Stimulated activated naive B cell treated with anti-CD40 and anti-IgM and Interleukin-4, amounts not matched to agents 10 μg/mL and 1 μg/mL and 100 μg/mL, for 72 hours (primary cell): ENCODE measurements at places on chromosomes 12 and 14.

DNA sequence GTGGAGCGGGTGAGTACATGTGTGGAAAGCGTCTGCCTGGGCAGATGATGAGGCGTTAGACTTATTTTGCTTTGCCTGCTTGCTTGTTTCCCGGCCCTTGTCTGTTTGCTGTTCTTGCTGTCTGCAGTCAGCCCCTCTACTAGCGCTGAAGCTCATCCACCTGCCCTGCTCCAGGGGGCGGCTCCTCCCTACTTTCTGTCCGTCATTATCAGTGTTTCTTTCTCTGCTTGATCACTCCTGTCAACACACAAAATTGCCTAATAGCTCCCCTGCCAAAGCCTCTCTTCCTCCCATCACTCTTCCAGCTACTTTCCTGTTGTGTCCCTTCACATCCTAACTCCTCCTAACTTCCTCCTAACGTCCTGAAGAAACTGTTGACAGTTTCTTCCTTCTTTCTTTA is 34.9 kb upstream of the GALNT8 start:
- no peak for DNase-seq

DNA sequence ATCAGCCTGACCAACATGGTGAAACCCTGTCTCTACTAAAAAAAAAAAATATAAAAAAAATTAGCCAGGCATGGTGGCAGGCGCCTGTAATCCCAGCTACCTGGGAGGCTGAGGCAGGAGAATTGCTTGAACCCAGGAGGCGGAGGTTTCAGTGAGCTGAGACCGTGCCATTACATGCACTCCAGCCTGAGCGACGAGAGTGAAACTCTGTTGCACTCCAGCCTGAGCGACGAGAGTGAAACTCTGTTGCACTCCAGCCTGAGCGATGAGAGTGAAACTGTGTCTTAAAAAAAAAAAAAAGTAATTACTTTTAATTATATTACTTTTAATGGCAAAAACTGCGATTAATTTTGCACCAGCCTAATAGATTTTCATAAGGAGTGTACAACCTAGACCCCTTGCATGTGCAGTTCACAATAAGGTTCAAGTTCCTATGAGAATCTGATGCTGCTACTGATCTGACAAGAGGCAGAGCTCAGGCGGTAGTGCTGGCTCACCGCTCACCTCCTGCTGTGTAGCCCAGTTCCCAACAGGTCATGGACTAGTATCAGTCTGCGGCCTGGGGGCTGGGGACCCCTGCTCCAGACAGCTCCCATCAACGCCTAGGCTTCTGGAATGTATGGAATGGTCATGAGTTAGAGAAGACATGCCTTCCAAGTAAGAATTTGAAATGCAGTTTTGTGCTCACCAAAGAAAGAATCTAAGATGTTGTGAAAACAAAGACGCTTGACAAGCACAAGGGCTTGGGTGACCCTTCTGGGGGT is 10.1 kb downstream of the LTB4R start:
- no peak for DNase-seq

DNA sequence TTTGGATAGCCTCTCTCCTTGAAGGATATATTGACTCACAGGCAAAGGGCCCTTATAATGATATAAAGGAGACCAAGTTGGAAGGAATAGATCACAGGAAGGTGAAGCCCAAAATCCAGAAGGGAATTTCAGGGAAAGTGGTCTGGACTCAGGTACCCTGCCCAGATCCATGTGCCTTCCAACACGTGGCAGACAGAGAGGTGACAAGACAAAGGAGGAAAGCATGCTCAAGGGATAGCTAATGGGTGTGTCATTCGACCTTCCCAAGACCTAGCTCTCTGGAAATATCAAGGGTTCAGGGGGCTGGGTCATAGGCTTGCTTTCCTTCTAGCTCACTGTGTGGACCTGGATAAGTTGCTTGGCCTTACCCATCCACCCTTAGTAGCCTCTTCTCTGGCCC is 214.3 kb downstream of the ZFP36L1 start:
- DNase-seq: no peak

- DNase-seq: no peak
These were observed 27.9 kb downstream of the CAPS2 start for GRCh38 chr12:75302225-75302624.

DNA sequence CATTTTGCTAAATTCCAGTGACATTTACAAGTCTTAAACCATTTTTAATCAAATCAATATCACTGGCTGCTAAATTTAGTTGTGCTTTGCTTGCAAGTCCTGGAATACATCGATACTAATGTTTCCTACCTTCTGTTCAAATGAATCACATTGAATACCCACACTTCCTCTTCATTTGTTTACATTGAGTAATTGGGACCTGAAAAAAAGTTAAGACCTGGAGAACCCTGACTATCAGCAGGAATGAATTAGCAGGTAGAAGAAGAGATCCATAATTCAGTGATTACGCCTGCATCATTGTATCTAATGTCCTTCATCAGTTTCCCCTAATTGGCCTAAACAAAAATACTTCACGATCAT is 369.3 kb downstream of the ETNK1 start:
- DNase-seq: no peak

DNA sequence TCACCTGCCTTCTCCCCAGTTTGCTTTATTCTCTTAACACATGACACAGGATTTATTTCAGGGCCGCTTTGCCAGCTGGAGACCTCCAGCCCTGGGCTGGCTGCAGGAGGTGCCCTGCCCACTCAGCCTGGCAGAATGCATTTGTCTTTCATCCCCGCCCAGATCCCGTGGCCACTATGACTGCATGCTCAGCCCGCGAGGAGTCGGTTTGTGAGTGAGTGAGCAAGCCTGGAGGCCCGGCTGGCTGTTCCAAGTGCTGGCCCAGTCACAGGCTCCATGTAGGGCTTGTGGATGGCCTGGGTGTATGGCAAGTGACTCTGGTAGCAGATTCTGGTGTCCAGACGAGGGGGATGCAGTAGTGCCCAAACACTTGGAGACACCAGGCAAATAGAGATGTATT is 2.1 kb downstream of the TDP1 start:
- no peak for DNase-seq

DNA sequence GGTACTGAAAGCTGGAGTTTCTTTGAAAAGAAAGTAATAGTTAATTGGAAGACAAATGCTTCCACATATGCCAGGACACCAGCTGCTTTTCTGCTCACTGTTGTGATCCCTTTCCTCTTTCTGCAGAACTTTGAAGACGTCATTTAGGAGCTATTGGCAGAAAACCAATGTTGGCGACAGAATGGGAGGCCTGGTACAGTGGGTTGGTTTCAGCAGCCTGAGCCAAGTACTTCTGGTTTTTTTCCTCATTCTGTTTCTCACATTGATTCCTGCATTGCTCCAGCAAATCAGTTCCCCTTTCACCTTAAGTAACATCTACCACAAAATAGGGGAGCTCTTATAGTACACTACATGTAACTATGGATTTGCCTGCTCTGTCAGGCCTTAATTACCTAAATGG is 96.9 kb downstream of the FIGNL2 start:
- no peak for DNase-seq

DNA sequence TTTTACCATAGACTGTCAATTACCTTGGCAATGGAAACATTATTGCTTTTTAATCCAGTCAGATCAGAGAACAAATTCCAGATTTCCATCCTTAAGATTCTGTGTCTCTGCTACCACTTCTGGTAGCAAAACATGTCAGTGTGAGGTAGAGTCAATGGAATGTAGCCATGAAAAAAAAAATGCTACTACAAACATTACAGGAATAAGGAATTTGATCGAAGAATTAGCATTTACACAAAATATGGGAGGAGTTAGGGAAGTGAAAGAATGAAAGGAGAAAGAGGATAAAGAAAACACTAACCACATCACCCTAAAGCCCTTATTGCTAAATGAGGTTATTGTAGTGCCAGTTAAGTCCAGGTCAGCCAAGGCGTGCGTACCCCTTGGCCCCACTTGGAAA is 9.2 kb downstream of the MED21 start:
- DNase-seq: no peak
